Smooth muscle cell of the brain vasculature (primary cell): ENCODE measurements at places on chromosomes 13 and 19.

- DNase-seq: no peak
These were observed 199.6 kb downstream of the UQCRFS1 start for GRCh38 chr19:29013325-29013724.

GRCh38 chr19:49430172-49430677 lies 5.0 kb downstream of the GFY start:
- DNase-seq: no peak

DNA sequence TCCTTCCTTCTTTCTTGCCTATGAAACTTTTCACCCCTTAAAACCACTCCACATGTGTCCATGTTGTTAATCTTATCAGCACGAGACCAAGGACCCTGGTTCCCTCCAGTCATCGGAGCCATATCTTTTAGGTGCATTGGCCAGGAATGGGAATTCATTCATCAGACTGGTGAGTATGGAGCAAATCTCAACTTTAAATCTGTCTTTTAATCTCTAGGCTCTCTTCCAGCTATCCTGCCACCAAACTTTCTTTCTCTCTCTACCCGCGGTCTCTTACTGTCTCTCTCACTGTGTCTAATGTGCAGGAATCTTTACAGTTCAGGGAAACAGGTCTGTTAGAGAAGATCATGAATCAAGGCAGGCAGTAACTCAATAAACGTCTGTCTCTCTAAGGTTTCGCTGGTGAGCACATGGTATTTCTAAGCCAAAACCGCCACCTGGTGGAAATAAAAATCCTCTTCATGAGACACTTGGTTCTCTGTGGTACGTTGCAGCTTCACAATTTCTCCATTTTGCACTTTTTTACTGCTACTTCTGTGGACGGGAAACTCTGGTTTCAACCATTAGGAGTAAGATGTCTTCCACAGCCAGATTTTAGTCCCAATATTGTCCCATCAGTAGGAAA lies 16.1 kb downstream of the LGALS16 start:
- peak; percentile 3 for DNase-seq

DNA sequence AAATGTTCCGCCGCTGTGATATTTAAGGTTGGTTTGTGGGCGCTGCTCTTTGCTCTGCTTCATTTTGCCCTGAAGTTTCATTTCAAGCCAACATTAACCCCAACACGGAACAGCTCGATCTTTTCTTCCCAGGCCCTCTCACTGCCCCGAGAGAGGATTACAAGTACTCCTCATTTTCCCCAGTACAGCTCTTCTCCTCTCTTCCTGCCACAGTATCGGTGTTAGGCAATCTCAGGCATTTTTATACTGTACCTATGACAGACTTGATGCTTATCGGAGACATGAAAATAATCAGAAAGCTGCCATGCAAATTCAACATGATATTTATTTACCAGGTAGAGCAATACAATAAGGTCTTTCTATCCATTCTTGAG lies 1.3 kb upstream of the EDNRB start:
- no peak for DNase-seq
